SW 1271 (cell line): ENCODE measurements at places on chromosomes 6 and 20.

GRCh38 chr20:9886227-9886626 is 47.4 kb upstream of the PAK5 start:
- no peak for DNase-seq

- no peak for DNase-seq
Measured at GRCh38 chr6:117547688-117548621, 54.4 kb downstream of the GOPC start.

DNA sequence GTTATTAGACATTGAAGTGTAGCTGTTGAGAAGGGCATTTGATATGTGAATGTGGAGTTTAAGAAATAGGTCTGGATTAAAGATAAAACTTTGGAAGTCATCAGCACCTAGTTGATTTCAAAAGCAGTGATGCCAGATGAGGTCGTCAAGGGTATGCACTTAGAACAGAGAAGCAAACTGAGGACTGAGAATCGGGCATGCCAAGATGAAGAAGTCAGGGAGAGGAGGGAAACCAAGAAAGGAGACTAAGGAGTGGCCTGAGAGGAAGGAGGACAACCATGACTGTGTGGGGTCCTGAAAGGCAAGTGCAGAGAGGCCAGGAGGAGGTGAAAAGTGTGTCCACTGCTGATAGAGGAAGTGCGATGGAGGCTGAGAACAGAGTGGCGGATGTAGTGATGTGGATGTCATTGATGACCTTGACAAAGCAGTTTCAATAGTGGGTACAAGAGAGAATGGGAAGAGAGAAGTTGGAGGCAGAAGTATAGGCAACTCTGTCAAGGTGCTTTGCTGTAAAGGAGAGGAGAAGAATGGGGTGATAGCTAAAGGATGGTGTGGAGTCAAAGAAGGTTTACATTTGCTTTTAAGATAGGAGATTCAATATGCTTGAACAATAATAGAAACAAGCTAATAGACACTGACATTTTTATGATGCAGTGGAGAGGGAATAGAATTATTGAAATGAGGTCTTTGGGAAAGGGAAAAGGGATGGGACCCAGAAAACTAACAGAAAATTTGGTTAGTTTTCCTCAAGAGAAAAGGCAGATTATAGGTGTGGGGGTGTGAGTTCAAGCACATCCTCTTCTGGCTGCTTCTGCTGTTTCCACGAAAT is 139.7 kb upstream of the TMEM170B start:
- DNase-seq, result no peak

DNA sequence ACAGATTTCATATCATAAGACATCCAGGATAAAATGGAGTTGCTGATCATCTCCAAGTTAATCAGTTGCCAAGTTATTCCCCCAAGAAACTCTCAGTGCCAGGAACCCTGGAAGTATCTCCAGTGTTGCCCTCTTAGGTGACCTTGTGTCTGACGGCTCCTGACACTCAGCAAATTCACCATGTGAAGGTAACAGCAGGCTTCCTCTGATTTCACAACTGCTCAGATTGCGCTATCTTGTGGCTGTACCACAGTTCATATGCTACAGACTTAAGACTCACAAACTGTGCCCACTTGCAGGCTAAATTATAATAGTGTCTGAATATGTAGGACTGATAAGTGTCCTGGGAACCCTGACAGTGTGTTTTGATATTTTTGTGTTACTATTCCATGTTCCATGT is 186.6 kb upstream of the OPRM1 start:
- DNase-seq, result no peak

DNA sequence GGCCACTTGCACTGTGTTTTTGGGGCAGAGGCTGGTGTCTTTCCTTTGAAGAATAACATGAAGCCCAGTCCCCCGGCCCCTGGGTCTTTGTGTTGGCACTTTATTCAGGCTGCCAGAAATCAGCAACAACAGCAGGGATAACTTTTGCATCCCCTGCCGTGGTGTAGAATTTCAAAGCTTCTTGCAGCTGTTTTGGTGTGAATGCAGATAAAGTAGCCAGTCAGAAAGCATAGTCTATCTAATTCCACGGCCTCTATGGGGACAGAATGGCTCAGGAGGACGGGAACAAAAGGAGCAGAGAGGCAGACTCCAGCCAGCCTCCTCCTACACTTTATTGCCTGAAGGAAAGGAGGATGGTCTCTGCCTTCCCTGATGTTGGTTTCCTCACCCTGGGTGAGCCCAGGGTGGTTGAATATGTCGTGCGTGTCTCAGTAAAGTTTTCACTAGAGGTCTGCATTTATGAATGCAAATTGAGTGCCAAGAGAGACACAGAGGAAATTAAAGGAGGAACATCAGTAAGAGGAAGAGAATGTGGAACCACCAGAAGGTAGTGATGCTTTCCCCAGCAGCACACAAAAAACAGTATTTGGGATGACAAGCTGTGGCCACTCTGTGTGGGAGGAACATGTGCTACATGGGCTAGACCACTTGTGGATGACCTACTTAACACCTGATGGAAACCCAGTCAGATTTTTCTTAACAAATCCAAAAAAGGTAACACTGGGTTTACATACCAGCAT is 125.9 kb upstream of the TRAF3IP2 start:
- no peak for DNase-seq

DNA sequence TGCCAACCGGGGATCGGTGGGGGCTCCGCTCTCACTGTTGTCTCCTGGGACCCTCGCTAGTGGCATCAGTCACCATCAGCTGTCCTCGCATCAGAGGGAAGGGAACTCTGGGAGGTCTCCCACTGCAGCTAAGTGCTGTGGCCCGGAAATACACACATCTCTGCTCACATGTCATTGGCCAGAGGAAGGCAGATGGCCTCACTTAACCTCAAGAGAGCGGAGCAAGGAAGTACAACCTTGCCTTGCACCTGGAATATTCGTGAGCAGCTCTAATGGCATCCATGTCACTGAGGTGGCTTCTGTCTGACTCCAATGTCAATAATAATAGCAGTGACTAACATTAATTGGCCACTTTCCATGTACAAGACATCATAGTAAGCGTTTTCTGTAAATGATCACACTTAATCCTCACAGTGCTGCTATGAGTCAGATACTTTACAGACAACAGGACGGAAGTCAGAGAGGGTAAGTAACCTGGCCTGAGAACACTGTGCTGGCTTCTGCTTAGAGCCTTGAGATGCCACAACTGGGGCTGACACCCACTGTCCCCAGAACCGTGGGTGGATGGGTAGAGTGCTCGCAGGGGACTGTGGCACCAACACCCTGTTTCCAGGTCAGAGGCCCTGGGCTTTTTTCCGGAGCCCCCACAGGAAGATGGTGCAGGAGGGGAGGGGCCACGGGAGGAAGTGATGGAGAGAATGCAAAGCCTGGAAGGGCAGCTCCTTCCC is 6.0 kb downstream of the LHFPL5 start:
- DNase-seq, result no peak

DNA sequence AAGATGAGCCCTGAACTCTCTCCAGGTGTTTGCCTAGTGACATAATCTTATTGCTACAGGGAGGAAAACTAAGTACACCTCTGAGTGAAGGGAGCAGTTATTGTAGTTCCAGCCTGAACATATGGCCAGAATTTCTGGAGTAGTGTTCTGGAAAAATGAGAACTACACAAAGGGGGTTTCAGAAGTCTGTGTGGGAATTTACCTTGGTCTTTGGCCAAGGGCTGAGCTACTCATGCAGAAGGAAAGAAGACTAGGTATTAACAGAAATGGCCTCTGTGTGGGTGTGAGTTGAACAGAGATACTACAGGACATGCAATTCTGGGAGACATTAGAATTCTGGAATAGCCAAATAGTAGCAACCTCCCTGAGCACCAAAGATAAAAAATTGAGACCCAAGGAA is 1009.7 kb upstream of the GJE1 start:
- DNase-seq, result no peak

DNA sequence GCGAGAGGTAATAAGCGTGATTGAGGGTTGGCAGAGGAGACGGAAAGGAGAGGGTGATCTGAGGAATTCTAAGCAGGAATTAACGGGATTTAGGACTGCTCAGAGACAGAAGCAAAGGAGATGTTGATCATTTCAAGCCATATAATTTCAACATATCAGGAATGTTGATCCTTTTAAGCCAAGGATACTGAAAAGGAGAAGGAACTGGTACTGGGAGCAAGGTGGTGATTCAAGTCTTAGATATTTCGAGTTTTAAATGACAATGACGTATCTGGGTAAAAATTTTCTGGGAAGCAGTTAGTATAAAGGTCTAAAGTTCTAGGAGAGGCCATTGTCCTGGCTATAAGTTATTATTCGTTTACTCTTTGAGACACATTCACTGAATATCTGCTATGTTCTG is 91.3 kb upstream of the OGFRL1 start:
- no peak for DNase-seq

DNA sequence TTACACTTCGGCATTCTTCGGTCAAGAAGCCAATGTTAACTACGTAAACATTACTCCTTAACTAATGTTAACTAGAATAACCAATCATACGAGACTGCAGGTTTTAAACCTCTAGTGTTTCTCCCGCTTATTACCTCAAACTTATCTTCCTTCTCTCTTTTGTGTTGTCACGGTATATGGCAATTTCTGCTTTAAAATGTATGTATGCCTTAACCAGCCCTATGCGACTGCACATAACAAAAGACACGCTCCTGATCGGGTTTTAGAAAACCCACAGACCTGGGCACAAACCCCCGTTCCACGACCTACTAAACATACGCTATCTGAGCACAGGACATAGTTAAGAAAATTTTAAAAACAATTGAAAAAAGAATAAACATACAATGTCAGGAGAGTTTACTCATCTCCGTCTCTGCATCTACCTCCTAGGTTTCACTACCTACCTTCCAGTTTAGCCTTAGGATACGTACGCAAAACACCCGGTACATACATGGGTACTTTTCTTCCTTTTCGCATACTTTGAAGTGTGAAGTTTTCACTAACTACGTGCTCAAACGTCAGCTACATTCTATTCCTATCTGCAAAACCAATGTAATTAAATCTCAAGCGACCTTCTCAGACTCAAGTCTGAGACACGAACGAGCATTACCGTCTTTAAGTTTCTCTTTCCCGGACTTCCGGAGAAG is 1.1 kb downstream of the CD164 start:
- DNase-seq, result no peak

- no peak for DNase-seq
Measured at GRCh38 chr6:110015206-110015605, 37.1 kb downstream of the GPR6 start.

GRCh38 chr6:113599444-113599843 is 257.7 kb upstream of the MARCKS start:
- no peak for DNase-seq

- no peak for DNase-seq
Measured at GRCh38 chr6:1586861-1587450, 22.8 kb upstream of the FOXC1 start.

DNA sequence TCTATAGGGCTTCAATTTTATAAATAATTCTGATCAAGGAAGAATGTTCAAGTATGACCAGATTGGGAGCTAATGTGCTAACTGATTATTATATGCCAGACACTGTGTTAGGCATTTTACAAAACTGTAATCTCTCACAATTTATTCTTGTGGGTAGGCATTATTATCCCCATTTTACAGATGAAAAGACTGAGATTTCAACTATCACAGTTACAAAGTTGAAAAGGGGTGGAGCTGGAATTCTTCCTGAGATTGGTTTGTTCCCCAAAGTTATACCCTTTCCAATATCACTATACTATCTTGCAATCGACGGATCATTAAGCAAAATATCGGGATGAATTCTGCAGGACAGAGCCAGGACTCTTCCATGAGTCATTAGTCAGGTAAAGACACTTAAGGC is 57.1 kb downstream of the TPD52L1 start:
- no peak for DNase-seq

DNA sequence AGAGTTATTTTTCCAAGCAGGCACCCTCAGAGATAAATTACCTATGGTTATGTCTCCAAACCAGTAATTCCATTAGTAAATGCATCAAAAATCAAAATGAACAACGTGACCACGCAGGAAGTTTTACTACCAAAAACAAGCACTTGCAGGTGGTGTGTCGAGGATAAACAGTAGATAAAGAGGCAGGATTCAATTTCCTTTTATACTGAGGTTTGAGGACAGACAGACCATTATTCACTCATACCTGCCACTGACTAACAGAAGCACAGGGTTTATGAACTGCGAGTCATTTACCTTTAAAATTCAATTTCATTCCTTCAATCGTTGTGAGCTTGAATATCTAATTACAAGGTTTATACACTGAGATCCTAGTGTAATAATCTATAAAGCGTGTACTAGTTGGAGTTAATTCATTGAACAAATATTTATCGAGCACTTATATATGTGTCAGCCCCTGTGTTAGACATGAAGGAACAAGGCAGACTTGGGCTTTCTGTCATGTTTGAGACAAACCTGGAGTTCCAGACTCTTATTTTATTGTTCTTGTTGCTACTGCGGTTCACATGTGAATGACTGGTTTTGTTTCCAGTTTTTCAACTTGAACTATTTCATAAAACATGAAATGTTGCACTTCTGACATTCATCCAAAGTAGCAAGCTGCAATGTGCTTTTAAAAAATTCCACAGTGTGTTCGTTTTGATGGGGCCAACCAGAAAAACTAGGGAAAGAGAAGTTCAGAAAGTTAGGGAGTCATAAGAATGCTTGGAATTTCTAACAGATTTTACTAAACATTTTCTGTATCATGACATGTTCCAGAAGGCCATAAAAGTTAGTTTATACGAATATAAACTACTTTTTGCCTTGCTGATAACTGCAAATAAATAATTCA is 205.6 kb downstream of the UST start:
- DNase-seq, result no peak

- no peak for DNase-seq
Measured at GRCh38 chr6:111700135-111700690, 94.5 kb upstream of the TRAF3IP2 start.

DNA sequence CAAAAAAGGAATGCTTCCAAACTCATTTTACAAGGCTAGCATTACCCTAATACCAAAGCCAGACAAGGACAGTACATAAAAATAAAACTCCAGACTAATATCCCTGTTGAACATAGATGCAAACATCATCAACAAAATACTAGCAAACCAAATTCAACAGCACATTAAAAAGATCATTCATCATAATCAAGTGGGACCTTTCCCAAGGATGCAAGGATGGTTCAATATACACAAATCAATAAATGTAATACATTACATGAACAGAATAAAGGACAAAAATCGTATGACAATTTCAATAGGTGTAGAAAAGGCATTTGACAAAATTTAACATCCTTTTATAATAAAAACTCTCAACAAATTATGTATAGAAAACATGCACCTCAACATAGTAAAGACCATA is 66.6 kb upstream of the CNR1 start:
- no peak for DNase-seq

GRCh38 chr6:45617441-45617840 is 239.7 kb upstream of the SUPT3H start:
- no peak for DNase-seq
